ENCODE measurements at places on chromosomes 7 and 10.

GRCh38 chr10:23568996-23569395, 130.1 kb downstream of the OTUD1 start:
- no peak for DNase-seq

DNA sequence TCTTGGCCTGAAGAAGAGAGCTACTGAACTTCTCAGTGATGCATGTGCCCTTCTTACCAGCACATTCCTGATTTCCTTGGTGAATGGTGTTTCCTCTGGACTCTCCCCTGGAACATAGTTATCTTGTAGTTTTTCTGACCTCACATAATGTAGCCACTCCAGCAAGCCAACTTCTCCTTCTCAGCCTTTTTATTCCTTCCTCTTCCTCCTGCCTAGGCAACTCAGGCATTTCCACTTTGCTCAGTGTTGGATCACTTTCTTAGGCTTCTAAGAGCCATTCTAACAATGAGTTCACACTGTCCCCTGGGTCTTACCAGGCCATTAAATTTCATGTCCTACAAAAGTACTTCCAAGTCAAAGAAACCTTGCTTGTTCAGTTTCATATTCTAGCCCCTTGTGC, 3.6 kb upstream of the PTTG1IP2 start:
- DNase-seq, result no peak

DNA sequence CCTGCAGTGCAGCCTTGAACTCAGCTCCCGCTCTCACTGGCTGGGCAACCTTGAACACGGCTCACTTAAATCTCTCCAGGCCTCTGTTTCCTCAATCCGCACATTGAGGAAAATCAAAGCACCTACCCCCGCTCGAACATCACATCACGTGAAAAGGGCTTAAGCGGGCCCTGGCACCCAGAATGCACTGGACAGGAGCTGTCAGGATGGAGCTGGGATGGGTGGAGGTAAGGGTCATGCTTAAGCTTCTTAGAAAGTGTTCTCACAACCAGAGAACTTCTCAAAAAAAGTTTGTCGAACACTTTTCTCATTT, 55.7 kb upstream of the MGMT start:
- no peak for DNase-seq

GRCh38 chr10:127198307-127198706, 1.9 kb upstream of the INSYN2A start:
- DNase-seq, result no peak

GRCh38 chr10:68987611-68988010, 992 bp upstream of the KIFBP start:
- no peak for DNase-seq

DNA sequence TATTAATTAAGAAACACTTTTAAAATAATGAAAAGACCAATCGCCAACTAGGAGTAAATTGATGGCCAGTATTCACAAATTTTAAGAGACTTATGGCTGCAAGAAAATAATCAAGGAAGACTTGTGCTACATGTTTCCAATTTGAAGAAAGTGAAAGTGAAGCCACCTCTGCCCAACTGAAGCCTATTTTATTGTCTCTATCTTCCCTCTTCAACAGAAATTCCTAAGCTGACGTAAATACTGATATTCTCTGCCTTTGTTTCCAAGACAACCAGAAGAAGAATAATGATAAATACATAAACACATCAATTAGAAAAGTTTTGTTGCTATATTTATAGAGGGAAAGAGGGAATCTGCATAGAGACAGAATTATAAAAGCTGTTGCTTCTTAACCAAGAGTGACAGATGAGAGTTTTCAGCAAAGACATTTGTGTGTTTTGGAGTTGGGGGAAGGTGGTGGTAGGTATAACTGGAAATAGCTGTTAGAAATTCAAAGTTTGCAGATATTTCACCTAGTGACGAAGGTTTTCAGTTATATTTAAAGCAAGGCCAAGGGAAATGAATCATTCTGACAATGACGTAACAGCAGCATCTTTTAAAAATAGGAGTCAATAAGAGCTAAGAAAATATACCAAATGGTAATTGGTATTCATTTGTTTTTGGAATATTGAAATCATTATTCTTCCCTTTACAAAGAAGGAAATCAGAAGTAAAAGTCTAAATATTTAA, 576.6 kb upstream of the SORCS1 start:
- DNase-seq, result no peak

GRCh38 chr10:70778267-70778924, 6.8 kb downstream of the TBATA start:
- no peak for DNase-seq

Measured in NCI-H748 treated with DMSO at 0.1 percent for 48 hours (cell line).